ENCODE measurements at places on chromosomes 11 and 22.

DNA sequence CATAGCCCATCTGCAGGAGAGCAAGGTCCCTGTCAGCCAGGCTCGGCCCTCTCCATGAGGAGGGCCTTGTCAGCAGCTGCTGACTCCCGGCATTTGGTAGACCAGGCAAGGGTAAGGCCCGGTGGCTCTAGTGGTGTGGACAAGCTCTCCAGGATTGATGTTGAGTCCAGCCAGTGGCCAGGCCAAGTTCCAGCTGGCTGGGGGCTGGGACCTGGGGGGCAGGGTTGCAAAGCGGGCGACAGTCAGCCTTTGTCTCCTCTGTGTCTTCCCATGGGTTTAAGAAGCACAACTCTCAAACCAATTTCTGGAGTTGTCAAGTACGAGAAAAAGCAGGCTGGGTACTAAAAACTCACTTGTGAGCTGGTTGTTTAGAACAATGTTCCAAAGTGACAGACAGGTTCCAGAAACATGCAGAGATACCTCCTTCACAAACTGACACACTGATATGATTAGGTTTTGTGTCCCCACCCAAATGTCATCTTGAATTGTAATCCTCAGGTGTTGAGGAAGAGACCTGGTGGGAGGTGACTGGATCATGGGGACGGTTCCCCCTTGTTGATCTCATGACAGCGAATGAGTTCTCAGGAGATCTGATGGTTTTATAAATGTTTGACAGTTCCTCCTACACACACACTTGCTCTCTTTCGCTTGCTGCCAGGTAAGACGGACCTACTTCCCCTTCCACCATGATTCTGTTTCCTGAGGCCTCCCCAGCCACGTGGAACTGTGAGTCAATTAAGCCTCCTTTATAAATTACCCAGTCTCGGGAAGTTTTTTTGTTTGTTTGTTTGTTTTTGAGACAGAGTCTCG, 52.3 kb upstream of the SERPIND1 start:
- no peak for DNase-seq

- DNase-seq, result no peak
Observed at GRCh38 chr11:95065336-95065735, 1.4 kb upstream of the SRSF8 start.

- no peak for DNase-seq
Observed at GRCh38 chr11:57896361-57897145, 127.1 kb upstream of the OR9Q1 start.

- DNase-seq, result no peak
Observed at GRCh38 chr22:45959719-45960476, 17.1 kb downstream of the WNT7B start.

DNA sequence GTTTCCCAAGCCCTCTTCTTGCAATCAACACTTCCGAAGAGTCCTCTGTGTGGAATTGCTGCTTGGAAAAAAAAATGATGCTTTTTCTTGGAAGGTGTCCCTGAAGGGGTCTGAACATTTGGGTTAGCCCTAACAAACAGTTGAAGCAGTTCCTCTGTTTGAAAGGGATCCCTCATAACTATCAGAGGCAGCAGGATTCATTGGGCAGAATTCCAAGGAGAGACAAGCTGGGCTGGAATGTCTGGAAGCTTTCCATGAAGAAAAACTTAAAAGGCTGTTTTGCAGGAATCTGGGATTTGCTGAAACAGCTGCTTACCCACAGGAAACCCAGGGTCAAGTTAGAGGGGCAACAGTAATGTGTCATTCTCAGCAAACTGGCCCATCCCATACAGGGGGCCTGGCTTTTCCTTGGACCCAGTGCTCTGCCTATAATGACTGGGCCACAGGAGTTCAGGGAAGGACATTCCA, 3.1 kb downstream of the CSNK2A3 start:
- DNase-seq, result no peak

- no peak for DNase-seq
Observed at GRCh38 chr11:34787895-34788294, 128.3 kb downstream of the APIP start.

DNA sequence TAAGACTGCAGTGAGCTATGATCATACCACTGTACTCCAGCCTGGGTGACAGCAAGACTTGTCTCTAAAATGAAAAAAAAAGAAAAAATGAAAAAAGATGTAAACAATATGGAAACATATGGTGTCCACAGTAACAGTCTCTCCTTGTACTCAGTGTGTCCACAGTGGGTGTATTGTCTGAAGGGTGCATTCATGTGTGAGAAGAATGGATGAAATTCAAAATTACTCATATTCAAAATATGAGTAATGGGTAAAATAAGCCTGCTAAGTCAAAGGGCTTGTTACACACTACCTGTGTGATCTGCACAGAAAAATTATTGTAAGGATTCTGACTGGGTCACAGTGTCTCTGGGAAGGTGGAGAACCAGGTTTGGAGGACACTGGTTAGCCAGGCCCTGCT, 26.9 kb downstream of the PPFIA1 start:
- DNase-seq, result no peak

- DNase-seq, result no peak
Observed at GRCh38 chr11:26987731-26988130, 6.2 kb upstream of the FIBIN start.

DNA sequence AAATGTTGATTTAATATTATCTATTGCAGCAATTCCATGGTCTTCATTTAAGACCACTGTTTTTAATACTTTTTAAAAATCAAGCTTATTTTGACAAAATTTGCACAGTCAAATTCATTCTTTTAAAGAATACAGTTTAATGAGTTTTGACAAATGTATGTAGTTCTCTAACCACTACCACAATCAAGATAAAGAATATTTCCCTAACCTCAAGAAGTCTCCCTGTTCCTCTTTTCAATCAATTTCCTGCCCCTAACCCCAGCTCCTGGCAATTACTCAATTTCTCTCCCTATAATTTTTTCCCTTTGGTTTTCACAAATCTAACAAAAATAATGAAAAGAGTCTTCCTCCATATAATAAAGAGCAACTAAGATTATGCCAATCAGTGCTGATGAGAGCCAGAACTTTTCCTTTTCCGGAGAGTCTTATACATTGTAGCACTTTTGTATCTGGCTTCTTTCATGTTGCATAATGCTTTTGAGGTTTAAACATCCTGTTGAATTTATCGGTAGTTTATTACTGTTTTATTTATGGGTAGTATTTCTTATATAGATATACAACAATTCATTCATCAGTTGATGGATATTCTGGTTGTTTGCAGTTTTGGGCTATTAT, 231.7 kb downstream of the AASDHPPT start:
- DNase-seq, result no peak

DNA sequence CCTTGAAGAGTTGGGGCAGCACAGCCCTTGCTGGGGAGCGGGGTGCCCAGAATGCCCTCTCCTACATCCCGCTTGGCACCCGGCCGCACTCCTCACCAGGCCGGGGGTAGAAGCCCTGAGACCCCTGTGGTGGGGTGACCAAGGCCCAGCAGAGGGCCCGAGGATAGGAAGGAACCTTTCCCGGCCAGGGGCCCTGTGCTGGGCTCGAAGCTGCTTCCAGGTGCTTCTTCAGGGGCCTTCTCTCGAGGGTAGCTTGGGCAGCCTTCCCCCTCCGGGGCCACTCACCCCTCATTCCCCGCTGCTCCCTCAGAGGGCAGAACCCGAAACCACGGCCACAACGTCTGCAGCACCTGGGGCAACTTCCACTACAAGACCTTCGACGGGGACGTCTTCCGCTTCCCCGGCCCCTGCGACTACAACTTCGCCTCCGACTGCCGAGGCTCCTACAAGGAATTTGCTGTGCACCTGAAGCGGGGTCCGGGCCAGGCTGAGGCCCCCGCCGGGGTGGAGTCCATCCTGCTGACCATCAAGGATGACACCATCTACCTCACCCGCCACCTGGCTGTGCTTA, 752 bp downstream of the MUC2 start:
- DNase-seq, result no peak

All from activated CD8-positive, alpha-beta memory T cell treated with anti-CD3 and anti-CD28 coated beads for 24 hours (primary cell).